Stimulated activated CD4-positive, alpha-beta T cell treated with anti-CD3 and anti-CD28 coated beads, Interleukin-2, amount 100 ng/mL, for 24 hours (primary cell): ENCODE measurements at places on chromosomes 2 and 18.

DNA sequence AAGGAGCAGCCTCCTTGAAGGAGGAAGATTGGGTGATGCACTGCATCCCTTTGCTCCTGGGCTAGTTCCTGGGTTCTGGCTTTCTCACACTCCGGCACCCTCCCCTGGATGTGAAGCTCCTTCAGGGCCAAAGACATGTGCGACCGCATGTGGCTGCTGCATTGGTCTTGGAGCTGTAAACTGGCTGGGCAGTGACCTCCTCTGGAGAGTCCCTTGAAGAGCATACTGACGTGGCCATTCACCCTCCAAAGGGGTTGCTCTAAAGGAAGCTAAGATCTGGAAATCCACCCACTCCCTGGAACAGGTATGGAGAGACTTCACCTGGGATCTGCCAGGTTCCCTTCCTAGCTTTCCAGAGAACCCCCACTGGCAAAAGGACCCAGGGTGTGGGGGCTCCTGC is 62.1 kb downstream of the TMEM17 start:
- no peak for DNase-seq

- no peak for DNase-seq
These were observed 194.2 kb downstream of the TWIST2 start for GRCh38 chr2:239042046-239042445.

GRCh38 chr2:180021850-180022249 is 14.8 kb upstream of the CWC22 start:
- DNase-seq: no peak

DNA sequence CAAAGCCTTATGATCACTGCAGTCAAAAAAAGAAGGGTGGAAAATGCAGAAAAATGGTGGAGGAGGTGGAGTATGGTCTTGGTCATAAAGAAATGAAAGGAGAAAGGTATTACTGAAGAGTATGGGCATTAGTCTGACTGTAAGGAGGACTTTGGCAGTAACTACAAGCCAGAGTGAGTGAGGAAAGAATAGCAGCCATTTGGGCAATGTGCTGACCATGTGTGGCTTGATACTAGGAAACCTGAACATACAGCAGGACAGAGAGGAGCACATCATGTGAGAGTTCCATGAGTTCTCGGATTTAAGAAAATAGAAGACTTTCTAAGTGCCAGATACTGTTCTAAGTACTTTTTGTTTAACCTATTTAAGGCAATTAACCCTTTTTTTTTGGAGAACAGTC is 8.5 kb downstream of the DTNA start:
- no peak for DNase-seq

DNA sequence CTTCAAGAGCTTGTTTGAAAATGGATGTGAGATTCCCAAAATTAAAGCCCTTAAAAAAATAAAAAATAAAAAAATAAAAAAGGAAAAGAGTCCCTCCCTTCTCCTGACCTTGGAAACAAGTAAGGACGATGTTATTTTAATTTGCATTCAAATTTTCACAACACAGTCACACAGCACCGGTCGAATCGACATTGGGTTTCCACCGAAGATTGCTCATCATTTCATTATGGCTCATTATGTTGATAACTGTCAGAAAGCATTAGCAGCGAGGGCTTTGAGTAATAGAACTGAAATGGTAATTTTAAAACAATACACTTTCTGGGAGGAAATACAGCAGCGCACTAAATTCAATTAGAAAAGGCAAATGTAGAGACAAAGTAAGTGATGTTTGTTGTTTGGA is 78.7 kb downstream of the EPHA4 start:
- DNase-seq: no peak

GRCh38 chr2:128797937-128798336 is 479.3 kb upstream of the HS6ST1 start:
- no peak for DNase-seq

DNA sequence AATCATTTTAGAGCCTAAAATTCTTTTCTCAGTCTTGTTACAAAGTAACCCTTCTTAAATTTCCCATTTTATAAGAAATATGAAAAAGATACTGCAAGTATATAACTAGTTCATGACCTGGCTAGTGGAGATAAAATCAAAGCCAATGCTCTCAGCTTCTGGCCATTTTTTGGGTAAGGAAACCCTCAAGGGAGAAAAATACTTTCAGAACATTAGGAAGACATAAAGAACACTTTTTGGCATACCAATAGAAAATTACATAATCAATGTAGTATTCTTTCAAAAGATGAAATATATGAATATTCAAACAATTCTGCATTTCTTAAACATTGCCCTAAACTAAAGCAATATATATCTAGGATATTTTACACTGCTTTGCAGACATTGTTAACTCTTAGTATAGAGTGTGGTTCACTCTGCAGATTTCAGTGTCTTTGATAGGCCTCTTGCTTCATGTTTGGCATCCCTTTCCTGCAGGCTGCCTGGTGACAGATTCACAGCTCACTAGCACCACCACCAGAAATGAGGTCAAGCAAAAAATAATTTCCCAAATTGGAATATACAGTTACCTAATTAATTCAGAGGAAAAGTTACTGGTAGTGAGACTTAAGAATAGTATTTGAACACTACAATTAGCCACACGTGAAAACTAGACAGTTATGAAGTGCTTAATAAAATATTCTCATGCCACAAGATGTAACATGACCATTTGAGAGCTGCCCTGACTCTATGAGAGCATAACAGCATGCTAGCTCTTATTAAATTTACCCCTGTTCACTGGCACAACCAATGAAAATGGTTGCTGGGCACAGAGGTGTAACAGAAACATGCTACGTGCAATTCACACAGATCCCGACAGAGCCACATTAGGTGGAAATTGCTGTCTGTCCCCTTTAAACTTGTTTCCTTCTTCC is 36.0 kb downstream of the PAIP2B start:
- DNase-seq: no peak

DNA sequence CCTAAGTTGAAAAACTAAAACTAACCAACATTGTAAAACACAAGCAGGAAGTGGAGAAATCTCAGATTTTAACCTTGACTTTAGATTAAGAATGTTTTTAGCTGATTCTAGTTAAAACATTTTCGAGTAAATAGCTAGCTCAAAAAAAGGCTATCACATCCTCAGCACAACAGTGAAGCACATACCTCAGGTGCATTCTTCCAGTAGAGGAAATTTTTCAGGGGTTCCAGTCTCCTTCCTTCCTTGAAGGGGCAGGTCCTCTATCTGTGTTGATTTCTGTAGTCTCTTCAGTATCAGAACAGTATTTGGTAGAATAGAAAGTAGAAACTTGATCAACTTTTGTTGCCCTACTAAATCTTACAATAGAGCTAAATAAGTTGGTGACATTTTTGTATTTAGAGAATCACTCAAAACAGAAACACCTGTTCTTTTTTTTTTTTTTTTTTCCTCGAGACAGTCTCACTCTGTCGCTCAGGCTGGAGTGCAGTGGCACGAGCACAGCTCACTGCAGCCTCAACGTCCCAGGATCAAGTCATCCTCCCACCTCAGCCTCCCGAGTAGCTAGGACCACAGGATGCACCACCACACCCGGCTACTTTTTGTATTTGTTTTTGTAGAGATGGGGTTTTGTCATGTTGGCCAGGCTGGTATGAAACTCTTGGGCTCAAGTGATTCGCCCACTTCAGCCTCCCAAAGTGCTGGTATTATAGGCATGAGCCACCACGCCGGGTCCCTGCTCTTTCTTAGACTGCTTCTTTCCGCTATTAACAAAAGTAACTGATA is 6.9 kb upstream of the GPR155 start:
- no peak for DNase-seq

- DNase-seq: peak; percentile 70
These were observed 37.8 kb downstream of the PCBP1 start for GRCh38 chr2:70124983-70125480.

- DNase-seq: peak; percentile 40
These were observed 638 bp downstream of the ST3GAL5 start for GRCh38 chr2:85888020-85888683.

- no peak for DNase-seq
These were observed 154.3 kb downstream of the NDUFA10 start for GRCh38 chr2:239870863-239871262.

GRCh38 chr2:73103018-73103542 is 9.7 kb downstream of the RAB11FIP5 start:
- no peak for DNase-seq

GRCh38 chr18:21074336-21075323 is 37.0 kb downstream of the ROCK1 start:
- DNase-seq: no peak

- DNase-seq: no peak
These were observed 104.7 kb upstream of the ARHGAP28 start for GRCh38 chr18:6624661-6625311.

- peak; percentile 15 for DNase-seq
These were observed 36.2 kb downstream of the SNED1 start for GRCh38 chr2:241034490-241035141.

DNA sequence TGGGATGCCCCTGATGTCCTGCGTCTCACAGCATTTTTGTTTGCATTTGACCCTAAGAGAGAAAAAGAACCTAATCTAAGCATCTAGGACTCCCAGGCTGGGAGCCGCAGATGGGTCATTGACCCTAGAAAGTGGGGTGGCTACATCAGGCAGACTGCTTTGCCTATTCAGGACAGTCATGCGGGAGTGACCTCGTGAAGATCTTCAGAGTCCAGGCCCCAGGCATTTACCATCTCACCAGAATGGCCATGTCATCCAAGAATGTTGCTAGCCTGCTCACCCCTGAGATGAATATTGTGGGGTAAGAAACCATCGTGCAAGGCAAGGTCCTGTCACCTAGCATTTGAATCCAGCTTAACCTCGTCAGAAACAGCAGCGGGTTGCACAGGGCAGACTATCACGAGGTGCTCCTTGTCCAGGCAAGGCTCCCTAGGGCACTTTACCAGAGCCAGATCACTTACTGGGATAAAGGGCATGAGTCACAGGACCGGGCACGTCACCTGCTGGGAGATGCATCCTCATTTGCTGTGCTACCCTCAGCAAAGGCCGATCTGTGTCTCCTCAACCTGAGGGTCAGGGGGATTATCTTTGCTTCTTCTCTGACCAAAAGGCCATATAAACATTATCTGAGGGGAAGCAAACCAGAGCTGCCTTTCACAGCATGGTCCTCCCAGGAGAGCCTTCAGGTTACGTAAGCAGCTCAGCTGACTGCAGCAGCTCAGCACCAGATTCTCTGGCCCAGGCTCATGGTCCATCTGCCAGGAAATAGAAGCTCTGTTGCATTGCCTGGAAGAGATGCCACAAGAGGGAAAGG is 162.3 kb downstream of the ACKR3 start:
- DNase-seq: no peak

DNA sequence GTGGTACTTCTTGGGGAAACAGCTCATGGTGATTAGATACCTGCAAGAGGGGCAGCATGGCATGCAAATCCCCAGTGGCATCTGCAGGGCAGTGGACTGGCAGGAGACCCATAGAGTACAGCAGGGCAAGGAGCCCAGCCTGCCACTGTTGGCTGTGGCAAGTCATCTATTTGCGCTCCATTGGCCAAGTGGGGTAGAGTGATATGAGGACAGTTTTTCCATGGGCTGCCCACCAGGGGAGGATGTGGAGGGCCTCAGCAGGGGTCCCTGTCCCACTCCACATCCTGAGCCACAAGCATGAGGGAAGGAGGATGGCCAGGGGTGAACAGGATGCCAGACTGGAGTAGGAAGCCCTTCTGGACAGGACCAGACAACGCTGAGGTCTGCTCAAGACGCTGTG is 50.9 kb upstream of the OTOF start:
- DNase-seq: no peak

DNA sequence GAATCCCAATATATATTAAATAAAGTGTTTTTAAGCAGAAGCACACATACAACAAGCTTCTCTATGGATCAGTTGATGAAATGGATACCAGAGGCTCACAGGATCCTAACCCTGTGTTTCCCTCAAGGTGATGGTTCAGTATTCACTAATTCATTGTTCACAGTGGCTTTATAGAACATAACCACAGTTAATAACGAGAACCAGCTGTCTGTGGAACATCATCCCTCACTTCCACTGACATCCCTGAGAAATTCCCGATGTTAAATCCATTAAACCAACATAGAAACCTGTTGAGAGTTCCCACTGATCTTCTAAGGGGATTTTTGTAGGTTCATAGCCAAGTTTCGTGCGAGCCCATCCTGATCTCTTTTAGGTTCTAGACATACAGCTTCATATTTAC is 29.0 kb downstream of the CCDC195 start:
- DNase-seq: no peak

- DNase-seq: no peak
These were observed 163.4 kb downstream of the VWC2L start for GRCh38 chr2:214574084-214574781.

DNA sequence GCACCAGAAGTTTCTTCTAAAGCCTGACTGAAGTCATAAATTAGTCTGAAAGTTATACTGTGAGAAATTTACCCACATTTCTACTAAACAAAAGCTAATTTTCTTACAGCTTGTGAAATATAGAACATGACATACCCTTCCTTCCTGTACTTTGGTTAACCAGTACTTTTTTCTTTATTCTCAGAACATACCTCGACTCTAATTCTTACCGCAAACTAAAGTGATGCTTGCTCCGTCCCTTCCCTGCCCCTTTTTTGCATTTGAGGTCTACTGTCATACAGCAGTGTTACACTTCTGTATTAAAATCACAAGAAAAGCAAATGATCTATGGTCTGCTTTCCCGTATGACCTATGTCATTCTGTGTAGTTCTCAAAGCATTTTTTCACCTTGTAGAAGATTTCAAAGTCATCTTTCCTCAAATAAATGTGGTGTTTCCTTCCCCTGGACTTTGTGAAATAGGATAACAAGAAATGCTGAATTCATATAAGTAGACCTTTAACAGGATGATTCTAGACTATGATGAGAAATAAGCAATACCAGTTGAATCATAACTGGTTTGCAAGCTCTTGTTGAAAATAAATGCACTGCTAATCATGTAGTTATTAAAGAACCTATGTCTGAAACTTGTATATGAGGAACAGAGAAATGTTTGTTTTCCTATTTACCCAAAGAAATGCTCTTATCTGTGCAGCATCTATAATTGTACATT is 30.4 kb downstream of the CYTIP start:
- DNase-seq: peak; percentile 56

GRCh38 chr2:85549826-85550225 is 10.9 kb downstream of the MAT2A start:
- DNase-seq: no peak

- DNase-seq: no peak
These were observed 154.2 kb downstream of the MIB1 start for GRCh38 chr18:21894619-21895367.

DNA sequence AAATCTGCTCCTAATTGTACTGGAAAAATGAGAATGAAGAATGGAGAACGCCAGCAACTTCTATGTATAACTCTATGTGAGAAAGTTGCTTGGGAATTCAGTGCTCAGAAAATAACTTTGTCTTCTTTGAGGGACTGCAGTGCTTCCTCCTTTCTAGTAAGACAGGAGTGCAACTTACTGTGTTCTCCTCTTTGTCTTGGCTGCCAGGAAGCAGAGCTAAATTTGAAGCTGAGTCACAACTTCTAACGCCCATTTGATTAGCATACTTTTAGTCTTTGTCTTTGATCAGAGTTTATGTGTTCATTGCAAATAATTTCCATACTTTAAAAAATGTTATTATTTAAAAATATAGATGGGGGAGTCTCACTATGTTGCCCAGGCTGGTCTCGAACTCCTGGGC is 6.6 kb downstream of the ARHGAP25 start:
- peak; percentile 19 for DNase-seq

- DNase-seq: no peak
These were observed 110.2 kb upstream of the THOC1 start for GRCh38 chr18:378079-378478.

GRCh38 chr2:191951832-191952231 is 104.9 kb upstream of the CAVIN2 start:
- no peak for DNase-seq

- no peak for DNase-seq
These were observed 139.4 kb upstream of the SIX3 start for GRCh38 chr2:44801841-44802776.

- no peak for DNase-seq
These were observed 181.8 kb downstream of the EIPR1 start for GRCh38 chr2:3195641-3196476.

- DNase-seq: no peak
These were observed 24.7 kb upstream of the NMUR1 start for GRCh38 chr2:231554748-231555545.
